NCI-H82 (cell line): ENCODE measurements at places on chromosomes 11 and 22.

GRCh38 chr11:62033191-62034035 is 66.0 kb upstream of the FTH1 start:
- DNase-seq: peak; percentile 15

- DNase-seq: no peak
Observed at GRCh38 chr11:28798286-28798685, 690.1 kb downstream of the METTL15 start.

GRCh38 chr11:124799348-124800225 is 619 bp downstream of the MSANTD2 start:
- peak; percentile 33 for DNase-seq

GRCh38 chr11:126361400-126361799 is 5.9 kb downstream of the ST3GAL4 start:
- DNase-seq: no peak

DNA sequence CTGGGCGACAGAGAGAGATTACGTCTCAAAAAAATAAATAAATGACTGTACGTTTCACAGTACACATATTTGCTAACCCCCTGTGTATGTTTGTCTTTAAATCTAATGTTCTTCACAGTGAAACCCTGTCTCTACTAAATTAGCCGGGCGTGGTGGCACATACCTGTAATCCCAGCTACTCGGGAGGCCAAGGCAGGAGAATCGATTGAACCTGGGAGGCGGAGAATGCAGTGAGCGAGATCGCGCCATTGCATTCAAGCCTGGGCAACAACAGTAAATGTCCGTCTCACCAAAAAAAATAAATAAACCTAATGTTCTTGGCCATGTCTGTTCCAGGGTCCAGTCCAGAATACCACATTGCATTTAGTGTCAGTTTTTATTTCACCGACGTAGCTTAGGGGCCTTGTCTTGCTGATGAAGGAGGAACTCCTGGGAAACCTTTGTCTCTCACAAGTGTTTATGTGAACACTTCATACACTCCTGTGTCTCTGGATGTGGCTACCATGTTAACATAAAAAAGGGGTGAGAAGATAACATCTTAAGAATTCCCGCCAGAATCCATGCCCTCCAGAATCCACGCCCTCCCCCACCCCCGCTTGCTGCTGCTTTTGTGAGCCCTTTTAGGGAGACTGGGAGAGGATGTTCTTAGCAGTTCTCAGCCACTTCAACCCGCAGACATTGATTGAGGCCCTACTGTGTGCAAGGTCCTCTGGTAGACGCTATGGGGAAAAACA is 5.0 kb upstream of the SERHL2 start:
- no peak for DNase-seq

DNA sequence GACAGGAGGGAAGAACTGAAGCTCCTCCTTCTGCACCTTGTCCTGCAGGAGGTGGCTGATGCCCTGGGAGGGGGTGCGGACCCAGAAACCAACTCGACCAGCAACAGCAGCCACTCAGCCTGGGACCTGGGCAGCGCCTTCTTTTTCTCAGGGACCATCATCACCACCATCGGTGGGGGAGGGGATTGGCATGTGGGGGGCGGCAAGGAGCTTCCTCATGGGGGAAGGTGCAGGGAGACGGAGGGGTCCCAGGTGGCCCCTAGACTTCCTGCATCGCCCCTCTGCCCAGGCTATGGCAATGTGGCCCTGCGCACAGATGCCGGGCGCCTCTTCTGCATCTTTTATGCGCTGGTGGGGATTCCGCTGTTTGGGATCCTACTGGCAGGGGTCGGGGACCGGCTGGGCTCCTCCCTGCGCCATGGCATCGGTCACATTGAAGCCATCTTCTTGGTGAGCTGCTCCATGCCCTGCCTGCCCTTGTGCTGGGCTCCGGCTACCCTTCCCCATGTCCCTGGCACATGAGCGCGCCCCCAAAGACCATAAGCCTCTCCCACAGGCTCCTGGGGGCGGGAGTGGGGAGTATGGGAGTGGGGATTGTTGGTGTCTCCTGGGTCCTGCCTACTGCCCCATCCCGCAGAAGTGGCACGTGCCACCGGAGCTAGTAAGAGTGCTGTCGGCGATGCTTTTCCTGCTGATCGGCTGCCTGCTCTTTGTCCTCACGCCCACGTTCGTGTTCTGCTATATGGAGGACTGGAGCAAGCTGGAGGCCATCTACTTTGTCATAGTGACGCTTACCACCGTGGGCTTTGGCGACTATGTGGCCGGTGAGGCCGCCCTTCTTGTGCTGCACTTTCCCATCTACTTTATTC is 3.1 kb upstream of the CATSPERZ start:
- no peak for DNase-seq

- no peak for DNase-seq
Observed at GRCh38 chr11:73333173-73333572, 25.1 kb downstream of the ARHGEF17 start.

DNA sequence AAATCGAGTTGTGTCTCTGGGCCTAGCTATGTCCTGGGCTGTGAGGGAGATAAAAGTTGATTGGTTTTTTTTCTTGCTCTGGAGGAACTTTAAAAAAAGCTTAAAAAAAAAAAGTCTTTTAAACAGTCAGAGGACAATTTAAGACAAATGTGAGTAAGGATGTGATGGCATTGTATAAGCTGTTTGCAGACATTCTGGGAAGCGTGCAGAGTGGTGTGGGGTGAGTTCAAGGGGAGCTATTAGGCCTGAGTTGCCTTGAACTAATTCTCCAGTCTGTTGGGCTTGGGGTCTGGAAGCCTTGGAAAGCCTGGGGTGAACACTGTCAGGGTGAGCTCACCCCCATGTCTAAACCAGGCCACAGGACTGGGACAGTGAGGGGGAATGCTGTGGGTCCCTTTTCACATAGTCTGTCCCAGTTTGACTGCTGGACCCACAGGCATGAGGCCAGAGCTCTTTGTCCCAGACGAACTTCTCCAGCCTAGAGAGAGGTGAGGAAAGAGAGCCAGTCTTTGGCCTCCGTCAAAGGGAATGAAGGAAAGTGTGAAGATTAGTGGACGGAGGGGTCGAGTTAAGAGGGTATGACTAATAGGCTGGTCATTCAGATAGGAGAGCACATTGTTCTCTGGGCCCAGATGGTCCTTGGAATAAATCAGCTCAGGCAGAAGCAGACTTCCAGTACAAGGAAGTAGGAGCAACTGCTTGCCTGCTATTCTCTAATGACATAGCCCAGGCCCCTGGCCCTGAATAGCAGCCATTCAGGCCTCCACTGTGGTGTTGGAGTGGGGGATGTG is 76.4 kb upstream of the NNMT start:
- peak; percentile 77 for DNase-seq

GRCh38 chr22:16586991-16587390 is 5.6 kb downstream of the CCT8L2 start:
- no peak for DNase-seq

DNA sequence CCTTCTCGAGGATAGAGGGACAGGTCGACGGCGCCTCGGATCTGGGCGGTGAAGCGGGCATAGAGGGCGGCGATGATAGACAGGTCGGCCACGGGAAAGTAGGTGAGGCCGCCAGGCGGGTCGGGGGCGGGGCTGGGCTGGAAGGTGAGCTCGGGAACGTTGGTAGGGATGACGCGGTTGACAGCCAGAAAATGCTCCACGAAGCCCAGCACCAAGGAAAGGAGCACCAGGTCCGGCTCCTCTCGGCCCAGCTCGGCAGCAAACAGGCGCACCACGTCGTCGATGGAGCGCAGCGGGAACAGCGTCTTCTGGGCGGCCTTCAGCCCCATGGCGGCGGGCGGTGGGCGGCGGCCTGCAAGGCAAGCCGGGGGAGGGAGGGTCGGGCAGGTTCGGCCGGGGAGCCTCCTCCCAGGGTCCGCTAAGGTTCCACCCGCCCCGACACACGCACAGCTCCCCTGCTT is 540 bp downstream of the MEN1 start:
- DNase-seq: peak; percentile 37
